ENCODE measurements at places on chromosomes 1 and 21. TPM values are rescaled to one million over a fixed set of nuclear protein-coding genes. Genes with fewer than 3 reads are reported as not detected.

TMCO4 gene
- total RNA-seq: 17.7 TPM

SLC5A9 gene
- not detected for total RNA-seq

KCNK2 gene
- total RNA-seq: not detected

RGS18 gene
- 2.0 TPM for total RNA-seq

NPL gene
- 3.0 TPM for total RNA-seq

RIIAD1 gene
- total RNA-seq: not detected

GRCh38 chr1:164662955-164663354, 104.0 kb downstream of the PBX1 start:
- no peaks in the 10 kb centered on the region for H3K4me1 ChIP-seq
- no peak overlapping the region for H3K4me3 ChIP-seq

DNA sequence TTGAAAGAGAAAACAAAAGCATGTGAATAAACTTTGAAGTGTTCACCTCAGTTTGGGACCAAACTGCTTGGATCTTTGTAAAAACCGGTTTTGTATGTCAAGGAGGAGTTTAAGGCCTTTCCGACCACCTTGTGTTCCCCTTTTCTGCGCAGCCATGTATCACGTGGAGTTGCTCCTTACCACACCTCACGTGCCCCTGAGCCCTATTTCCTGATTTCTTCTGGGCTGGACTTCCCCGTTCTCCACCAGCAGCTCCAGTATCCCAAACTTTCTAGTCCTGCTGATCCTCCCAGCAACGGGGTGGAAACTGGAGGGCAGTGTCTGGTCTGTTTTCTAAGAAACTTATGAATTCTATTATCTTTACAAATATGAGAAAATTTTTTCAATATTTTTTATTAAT, 1.6 kb upstream of the SH3D21 start:
- no peak overlapping the region for H3K4me3 ChIP-seq
- peaks cover 15% of the 10 kb centered on the region for H3K36me3 ChIP-seq
- no peak for DNase-seq
- no peaks in the 10 kb centered on the region for H3K4me1 ChIP-seq

DNA sequence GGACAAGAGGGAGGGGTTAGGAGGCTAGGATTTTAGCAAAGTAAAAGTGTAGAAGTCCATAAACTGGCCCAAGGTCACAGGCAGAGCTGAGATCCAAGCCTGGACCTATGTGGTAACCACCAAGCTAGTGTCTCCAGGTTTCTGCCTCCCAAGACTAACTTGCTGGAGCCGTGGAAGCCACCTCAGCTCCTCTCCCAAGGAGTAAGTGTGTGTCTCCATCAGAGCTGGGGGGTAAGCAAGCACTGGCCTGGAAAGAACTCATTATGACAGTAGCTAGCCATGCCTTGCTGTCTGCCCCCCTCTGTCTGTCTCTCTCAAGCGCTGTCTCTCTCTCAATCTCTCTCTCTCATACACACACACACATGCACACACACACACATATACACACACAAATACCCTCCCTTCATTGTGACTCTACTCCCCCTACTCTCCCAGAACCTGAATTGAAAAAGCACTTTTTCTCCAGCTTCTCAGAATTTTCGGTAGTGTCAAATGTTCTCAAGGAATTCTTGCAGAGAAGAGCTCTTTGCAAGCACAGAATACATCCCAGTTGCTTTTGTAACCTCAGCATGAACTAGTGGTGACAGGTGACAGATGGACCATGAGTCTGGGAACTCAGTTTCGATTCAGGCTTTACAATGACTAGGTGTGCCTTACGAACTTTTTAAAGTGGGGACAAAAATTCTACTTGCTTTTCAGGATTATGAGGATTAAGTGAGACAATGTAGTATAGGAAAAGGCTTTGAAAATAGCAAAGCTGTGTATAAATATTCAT, 238.0 kb upstream of the FGGY start:
- H3K27ac ChIP-seq: no peak overlapping the region
- DNase-seq: no peak
- no peaks in the 10 kb centered on the region for H3K27me3 ChIP-seq
- H3K4me1 ChIP-seq: peaks cover 13% of the 10 kb centered on the region
- H3K36me3 ChIP-seq: no peaks in the 10 kb centered on the region
- H3K4me3 ChIP-seq: no peak overlapping the region

GRCh38 chr1:104456724-104457123, 707.0 kb downstream of the AMY1C start:
- no peaks in the 10 kb centered on the region for H3K4me1 ChIP-seq
- no peaks in the 10 kb centered on the region for H3K36me3 ChIP-seq
- no peak overlapping the region for H3K4me3 ChIP-seq
- no peak for DNase-seq

DNA sequence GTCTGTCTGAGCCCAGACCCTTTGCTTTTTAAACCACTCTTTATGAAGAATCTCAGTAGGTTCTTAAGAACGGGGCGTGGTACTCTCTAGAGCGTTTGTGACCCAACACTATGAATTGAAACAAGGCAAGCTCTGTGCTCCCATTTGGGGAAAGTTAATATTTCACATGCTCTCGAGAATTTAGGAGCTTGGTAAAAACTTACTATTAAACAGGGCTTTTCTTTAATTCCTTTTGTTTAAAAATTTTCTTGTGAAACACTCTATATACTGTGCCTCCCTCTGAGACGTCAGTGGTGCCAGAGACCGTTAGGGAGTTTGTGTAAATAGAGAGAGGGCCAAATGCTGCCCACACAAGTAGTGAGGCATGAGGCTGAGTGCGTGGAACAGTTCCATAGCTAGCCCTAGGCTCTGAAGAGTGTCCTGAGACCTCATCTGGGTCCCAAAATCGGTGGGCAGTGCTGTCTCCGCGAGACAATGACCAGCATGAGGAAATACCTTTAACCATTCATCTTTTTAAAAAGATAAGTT, 144.7 kb downstream of the ROR1 start:
- DNase-seq: no peak
- H3K4me1 ChIP-seq: no peaks in the 10 kb centered on the region
- H3K27me3 ChIP-seq: no peaks in the 10 kb centered on the region

DNA sequence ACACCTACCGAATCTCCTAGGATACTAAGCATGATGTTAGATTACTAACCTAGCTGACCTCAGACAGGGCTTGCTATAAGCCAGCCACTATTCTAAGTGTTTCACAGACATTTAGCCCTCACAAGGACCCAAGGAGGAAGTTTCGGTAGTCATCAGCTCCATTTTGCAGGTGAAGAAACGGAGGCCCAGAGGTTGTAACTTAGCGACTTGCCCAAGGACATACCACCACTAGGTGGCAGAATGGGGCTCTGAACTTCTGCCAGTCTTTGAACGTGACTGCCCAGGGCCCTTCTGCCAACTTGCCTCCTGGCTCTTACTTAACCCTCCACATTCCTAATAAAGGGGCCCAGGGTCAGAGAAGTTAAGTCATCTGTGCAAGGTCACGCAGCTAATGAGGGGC, 283.5 kb downstream of the C1orf94 start:
- no peak overlapping the region for H3K4me3 ChIP-seq
- no peak overlapping the region for H3K27ac ChIP-seq
- H3K27me3 ChIP-seq: no peaks in the 10 kb centered on the region
- H3K4me1 ChIP-seq: no peaks in the 10 kb centered on the region
- DNase-seq: no peak

GRCh38 chr1:78301141-78301540, 189.6 kb upstream of the PTGFR start:
- H3K36me3 ChIP-seq: no peaks in the 10 kb centered on the region
- H3K4me3 ChIP-seq: no peak overlapping the region
- no peaks in the 10 kb centered on the region for H3K27me3 ChIP-seq
- no peak for DNase-seq

DNA sequence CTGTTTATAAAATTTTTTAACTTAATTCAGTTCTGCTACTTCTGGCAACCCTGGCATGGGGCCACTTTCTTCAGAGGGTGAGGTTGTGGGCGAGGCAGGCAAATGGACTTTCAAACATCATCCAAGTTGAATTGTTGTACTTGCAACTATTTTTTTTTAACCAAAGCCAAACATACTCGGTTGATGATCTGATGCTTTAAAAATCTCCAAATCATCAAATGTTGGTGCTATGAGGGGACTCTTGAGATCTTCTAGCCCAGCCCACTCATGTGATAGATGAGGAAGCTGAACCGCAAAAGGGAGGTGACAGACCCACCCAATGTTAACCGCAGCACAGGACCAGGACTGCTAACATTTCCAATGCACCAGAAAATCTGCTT, 6.7 kb downstream of the SLC1A7 start:
- H3K36me3 ChIP-seq: no peaks in the 10 kb centered on the region
- H3K4me1 ChIP-seq: no peaks in the 10 kb centered on the region
- no peak for DNase-seq
- no peak overlapping the region for H3K4me3 ChIP-seq
- H3K27ac ChIP-seq: no peak overlapping the region

GRCh38 chr1:43363935-43364525, 3.8 kb downstream of the ELOVL1 start:
- H3K27me3 ChIP-seq: no peaks in the 10 kb centered on the region
- H3K4me1 ChIP-seq: peaks cover 15% of the 10 kb centered on the region
- H3K27ac ChIP-seq: no peak overlapping the region
- no peak overlapping the region for H3K4me3 ChIP-seq
- DNase-seq: no peak

GRCh38 chr1:89882348-89883029, 61.7 kb downstream of the LRRC8D start:
- no peaks in the 10 kb centered on the region for H3K27me3 ChIP-seq
- no peaks in the 10 kb centered on the region for H3K4me1 ChIP-seq
- DNase-seq: no peak
- no peak overlapping the region for H3K27ac ChIP-seq
- H3K36me3 ChIP-seq: no peaks in the 10 kb centered on the region

GRCh38 chr1:51238034-51238403, 1.9 kb downstream of the RNF11 start:
- H3K4me1 ChIP-seq: peaks cover 18% of the 10 kb centered on the region
- peaks cover 6% of the 10 kb centered on the region for H3K36me3 ChIP-seq
- H3K27me3 ChIP-seq: no peaks in the 10 kb centered on the region
- H3K4me3 ChIP-seq: peak overlapping the region; percentile 21
- no peak for DNase-seq

DNA sequence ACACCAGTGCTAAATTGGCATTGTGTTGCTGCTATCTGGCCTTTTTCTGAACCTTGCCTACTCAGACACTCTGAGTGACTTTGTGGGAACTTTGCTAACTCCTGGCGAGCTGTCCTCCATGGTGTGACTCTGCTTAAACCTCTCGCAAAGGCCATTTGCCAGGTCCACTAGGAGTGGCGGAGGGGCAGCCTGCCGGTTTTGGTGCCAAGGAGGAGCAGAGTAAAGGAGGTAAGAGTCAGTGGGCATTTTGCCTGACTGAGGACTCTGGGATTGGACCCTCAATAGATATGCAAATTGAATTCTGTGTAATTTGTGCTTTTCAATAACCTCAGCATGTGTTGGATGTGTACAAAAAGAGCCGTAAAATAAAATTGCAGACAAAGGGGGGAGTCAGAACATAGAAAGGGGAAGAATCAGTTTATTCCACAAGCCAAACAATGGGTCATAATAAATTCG, 386.6 kb upstream of the NFIA start:
- no peak for DNase-seq
- H3K27ac ChIP-seq: no peak overlapping the region
- no peak overlapping the region for H3K4me3 ChIP-seq
- no peaks in the 10 kb centered on the region for H3K36me3 ChIP-seq
- no peaks in the 10 kb centered on the region for H3K27me3 ChIP-seq
